ENCODE measurements at places on chromosomes 7 and 10. TPM values are rescaled to one million over a fixed set of nuclear protein-coding genes. Genes with fewer than 3 reads are reported as not detected.

CUX1 gene
- total RNA-seq, result 7.1 TPM

STEAP1 gene
- 80.7 TPM for total RNA-seq

SFTPA1 gene
- not detected for total RNA-seq

FAM25C gene
- total RNA-seq, result not detected

DNA sequence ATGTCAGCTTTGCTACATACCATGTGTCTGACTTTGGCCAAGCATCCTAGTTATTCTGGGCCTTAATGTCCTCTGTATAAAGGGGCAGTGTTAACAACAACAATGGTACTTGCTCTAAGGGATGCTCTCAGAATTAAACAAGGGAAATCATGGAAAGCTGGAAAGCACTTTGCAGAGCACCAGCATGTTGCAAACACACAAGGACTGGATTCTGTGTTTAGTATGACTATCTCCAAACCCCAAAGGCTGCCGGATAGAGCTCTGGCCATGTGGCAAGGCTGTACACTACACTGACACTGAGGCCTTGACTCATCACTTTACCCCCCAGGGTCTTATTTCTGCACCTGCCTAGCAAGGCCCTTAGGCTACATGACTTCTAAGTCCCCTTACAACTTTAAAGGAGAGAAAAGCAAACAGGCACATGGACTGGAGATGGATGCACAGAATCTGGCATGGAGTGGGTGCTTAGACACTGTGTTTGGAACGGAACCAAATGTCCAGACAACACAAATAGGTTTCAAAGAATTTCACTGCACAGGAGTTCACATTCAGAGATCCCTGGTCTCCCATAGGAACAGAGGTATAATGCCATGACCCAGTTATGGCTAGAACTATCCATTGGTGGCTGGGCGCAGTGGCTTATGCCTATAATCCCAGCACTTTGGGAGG is 74.6 kb downstream of the FAM13C start:
- no peak for DNase-seq

- DNase-seq, result no peak
Measured at GRCh38 chr10:44013981-44014380, 365.3 kb upstream of the ZNF32 start.

DNA sequence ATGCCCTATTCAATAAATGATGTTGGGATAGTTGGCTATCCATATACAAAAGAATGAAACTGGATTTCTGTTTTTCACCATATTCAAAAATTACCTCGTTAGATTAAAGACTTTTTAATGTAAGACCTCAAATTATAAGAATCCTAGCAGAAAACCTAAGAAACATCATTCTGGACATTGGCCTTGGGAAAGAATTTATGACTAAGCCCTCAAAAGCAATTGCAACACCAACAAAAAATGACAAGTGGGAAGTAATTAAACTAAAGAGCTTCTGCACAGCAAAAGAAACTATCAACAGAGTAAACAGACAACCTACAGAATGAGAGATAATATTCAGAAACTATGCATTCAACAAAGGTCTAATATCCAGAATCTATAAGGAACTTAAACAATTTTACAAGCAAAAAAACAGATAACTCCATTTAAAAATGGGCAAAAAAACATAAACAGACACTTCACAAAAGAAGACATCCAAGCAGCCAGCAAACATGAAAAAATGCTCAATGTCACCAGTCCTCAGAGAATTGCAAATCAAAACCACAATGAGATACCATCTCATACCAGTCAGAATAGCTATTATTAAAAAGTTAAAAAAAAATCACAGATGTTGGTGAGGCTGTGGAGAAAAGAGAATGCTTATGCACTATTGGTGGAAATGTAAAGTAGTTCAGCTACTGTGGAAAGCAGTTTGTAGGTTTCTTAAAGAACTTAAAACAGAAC is 309.8 kb downstream of the AHR start:
- no peak for DNase-seq

- peak; percentile 85 for DNase-seq
Measured at GRCh38 chr10:124106241-124106879, 13.0 kb upstream of the CHST15 start.

GRCh38 chr10:14327527-14327926 is 3.2 kb downstream of the FRMD4A start:
- DNase-seq, result peak; percentile 54

GRCh38 chr10:30816159-30816819 is 186.7 kb upstream of the LYZL2 start:
- no peak for DNase-seq

DNA sequence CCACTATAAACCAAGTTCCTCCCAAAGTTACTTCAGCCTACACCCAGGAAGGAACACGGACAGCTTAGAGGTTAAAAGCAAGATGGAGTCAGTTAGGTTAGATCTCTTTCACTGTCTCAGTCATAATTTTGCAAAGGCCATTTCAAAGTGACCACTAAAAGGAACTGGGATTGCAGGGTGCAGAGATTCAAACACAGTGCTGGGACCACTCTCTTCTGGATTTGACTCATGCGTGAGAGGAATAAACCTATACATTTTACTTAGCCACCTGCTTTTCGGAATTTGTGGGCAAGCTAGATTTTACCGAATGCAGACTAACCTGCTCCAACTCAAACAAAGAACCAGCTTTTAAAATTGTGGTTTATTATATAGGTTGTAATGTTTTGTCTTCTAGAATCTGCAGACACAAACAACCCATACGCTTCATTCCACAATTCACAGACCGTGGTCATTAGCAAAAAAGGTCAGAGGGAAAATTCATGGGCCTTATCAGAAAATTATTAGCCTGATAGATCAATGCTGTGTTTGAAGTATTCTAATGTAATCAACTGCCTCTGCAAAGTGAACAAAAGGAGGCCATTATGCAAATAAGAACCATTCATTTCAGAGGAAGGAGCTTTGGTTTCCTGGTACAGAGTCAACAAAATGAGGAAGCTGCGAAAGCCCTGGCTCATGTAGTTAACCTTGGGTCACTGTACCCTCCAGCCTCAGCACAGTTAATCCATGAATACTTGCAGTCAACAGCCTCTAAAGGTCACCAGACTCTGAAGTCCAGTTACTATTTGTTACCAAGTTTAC is 342.7 kb upstream of the KLF6 start:
- DNase-seq, result no peak

DNA sequence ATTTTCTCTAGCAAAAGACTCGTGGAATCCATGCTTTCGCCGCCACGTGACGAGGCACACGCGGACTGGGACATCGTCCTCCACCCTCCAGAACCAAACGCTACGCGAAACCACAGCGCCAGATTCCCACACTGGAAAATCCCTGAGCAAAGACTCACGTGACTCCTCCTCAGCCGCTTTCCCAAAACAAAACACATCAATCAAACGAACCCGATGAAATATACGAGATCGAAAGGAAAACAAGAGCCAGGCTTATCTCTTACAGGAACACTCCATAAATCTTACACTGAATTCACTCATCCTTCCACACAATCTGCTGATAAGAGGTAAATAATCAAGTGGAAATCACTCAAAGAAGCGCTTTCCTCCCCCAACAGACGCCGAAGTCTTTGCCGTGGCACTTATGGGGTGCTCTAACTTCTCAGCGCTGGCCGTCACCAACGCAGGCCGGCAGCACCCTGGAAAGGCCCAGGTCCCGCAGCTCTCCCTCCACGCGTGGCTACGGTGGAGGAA is 23.8 kb downstream of the DIP2C start:
- no peak for DNase-seq

GRCh38 chr10:79098596-79099015 is 29.8 kb downstream of the ZMIZ1 start:
- DNase-seq, result peak; percentile 48

GRCh38 chr10:58094985-58095718 is 172.5 kb downstream of the IPMK start:
- no peak for DNase-seq

- DNase-seq, result no peak
Measured at GRCh38 chr10:48400850-48401220, 94.4 kb downstream of the MAPK8 start.

DNA sequence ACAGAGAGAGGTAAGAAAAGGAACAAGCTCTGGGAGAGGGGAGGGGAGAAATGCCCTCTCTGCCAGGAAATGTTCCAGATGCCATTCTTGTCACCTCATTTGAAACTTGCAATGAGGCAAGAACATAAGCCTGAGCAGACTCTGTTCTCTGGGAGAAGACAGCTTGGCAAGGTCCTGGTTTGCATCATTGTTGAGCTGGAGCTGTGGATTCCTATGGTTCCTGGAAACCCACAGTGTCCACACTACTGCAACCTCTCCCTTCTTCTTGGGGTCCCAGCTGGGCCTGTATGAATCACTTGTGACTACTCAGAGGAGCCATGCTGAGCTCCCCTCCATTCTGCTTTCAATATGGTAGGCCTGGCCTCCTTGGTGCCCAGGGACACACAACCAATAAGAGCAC is 60.8 kb upstream of the HECTD2 start:
- peak; percentile 78 for DNase-seq

GRCh38 chr10:65710306-65710705 is 1215.5 kb upstream of the LRRTM3 start:
- DNase-seq, result no peak

DNA sequence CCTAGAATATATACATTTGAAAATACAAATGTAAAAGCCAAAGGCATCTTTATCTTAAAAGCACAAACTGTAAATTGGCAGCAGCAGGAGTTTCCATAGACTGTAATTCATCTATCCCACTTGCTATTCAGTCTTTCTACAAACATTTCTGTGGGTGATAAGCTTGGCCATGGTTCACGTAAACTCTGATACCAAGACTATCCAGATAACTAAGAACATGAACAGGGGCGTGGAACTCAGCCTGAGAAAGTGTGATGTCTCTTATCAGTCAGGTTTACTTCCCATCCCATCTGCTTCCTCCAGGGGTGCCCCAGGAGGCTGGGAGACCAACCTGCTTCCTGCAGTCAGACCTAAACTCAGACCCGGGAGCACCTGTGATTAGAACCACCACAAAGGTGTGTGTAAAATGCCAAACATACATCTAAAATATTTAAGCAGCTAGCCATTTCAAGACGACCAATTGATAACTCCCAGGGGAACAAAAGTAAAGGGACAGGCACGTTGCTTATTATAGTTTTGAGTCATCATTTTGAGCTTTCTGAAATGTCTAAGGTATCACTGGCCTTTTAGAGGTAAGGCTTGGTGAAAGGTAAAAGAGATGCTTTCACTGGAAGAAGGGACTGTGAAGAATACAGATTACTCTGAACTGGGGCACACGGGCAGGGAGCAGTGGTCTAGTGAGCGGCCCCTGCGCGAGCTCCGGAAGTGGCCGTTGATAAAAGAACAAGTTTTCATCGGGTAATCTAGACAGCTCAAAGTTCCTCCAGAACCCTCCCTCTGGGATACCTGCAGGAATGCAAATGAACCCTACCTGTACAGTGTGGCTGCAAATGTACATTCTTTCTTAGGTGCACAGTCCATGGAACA is 51.5 kb downstream of the RSU1 start:
- no peak for DNase-seq

- DNase-seq, result peak; percentile 62
Measured at GRCh38 chr10:47164126-47164799, 135.7 kb upstream of the GDF10 start.

DNA sequence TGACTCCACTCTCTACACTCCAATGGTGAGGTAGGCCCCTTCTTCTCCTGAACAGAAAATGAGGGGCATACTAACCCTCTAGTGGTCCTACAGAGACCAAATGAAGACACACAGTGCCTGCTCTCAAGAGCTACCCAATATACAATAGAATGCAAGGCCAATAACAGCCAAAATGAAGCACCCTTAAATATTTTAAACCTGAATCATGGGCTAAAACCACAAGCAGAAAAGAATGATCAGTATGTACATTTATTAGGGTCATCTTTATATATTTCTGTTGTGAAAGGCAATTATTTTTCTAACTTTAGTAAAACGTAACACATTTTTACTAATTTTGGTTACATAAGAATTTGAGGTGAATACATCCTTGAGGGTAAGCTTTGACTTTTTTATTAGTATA is 49.9 kb upstream of the COL1A2 start:
- DNase-seq, result no peak

DNA sequence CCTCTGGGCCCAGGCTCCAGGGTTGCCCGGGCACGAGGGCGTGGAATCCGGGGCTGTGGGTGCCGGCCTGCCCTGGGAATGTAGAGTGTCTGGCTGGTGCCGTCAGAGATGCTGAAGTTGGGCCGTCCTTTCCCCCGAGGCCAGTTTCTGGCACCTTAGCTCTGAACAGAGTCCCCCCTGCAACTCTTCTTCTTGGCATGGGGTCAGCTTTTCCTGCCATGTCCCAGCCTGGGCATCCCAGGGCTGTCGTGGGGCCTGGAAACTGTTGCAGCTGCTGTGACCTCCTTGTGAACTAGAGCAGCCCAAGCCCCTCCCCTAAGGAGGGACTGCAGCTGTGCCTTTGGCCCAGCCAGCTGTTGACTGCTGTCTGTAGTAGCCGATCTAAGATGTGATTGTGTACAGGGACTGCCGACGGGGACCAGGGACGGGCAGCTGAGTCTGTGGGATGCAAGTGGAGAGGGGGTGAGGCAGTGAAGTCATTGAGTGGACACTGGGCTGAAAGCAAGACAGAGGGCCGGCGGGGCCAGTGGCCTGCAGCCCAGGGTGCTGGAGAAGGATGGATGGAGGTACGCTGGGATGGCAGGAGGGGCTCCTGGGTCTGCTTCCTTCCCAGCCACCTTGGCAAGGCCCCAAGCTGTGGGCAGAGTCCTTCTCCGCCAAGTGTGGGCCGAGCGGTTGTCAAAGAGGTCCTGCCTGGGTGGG is 35.8 kb downstream of the GBX1 start:
- DNase-seq, result no peak

- no peak for DNase-seq
Measured at GRCh38 chr10:132774902-132775863, 10.8 kb downstream of the NKX6-2 start.

DNA sequence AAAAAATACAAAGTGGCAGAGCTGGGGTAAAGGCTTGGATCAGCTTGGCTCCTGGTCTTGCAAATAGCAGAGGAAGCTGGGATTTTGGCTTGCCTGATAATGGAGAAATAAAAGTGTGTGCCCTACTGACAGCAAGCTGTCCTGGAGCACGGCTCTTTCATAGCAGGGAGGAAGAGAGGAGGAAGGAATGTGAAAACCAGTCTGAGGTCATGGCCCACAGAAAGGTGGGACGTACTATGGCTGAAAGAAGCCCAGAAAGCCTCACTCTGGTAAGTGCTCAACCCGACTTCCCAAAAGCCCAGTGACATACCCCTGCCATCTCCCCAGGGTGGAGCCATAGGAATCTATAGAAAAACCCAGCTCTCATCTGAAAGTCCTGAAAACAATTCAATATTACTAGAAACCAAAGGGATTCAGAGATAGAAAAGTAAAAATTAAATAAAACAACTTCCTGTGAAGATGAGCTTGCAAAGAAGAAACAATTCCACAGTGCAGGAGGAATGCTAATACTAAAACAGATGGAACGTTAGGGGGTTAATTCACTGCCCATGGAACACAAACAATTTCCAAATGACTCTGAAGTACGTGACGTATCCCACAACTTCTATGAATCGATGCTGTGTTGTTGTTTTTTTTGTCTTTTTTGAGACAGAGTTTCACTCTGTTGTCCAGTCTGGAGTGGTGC is 246.7 kb upstream of the PTN start:
- no peak for DNase-seq

All from MG63 (cell line).